ENCODE measurements at places on chromosomes 12 and 14. TPM values are rescaled to one million over a fixed set of nuclear protein-coding genes. Genes with fewer than 3 reads are reported as not detected.

Gene RASSF8
- total RNA-seq = 68.5 TPM

- no peak for DNase-seq
Observed at GRCh38 chr12:22126758-22127157, 80.7 kb downstream of the CMAS start.

DNA sequence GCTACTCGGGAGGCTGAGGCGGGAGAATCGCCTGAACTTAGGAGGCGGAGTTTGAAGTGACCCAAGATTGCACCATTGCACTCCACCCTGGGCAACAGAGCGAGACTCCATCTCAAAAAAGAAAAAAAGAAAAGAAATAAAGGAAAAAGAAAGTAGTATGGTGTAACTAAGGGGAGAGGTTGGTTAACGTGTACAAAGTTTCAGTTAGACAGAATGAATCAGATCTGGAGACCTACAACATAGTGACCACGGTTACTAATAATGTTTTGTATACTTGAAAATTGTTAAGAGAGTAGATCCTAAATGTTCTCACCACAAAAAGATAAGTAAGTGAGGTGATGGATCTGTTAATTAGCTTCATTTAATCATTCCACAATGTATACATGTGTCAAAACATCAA is 1208.8 kb downstream of the VRK1 start:
- no peak for DNase-seq

DNA sequence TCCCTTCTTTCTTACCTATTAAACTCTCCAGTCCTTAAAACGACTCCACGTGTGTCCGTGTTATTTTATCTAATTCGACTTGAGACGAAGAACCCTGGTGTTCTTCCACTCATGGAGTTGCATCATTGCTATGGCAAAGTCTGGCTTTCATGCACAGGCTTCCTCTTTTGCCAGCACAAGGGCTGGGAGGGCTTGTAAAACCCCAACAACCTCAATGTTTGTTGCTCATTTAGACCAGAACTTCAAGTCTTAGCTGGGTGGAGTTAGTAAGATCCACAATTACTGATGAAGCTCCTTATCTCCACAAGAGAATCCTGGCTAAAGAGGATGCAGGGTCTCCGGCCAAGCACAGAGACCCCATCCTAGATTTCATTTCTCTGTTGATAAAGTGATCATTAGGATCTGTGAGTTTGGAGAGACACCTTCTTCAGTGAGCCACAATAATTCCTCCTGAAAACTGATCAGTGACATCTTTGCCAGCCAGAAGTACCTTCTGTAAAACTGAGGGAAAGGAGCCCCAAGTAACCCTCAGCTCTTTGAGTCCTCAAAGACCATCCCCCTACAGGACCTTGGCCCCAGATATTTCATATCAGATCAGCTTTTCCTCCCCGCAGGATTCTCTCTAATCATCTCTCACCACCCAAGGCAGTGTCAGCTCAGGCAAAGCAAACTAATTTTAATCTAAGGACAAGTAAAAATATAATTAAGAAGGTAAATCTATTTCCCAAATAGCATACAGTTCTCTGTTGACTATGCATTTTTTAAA is 514.6 kb downstream of the FUT8 start:
- no peak for DNase-seq

DNA sequence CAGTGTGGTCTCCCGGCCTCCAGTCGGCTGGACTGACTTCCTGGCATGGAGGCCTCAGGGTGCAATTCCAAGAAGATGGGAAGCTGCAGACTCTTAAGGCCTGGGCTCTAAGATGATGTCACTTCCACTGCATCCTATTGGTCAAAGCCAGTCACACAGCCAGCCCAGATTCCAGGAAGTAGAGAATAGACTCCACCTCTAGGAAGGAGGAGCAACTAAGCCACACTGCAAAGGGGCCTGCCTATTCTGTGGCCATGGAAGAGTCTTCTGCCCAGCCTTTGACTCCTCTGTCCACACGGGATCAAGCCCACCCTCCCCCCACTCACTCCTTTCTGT is 103.9 kb upstream of the RFLNA start:
- DNase-seq = no peak
